ENCODE measurements at places on chromosomes 1 and 21.

DNA sequence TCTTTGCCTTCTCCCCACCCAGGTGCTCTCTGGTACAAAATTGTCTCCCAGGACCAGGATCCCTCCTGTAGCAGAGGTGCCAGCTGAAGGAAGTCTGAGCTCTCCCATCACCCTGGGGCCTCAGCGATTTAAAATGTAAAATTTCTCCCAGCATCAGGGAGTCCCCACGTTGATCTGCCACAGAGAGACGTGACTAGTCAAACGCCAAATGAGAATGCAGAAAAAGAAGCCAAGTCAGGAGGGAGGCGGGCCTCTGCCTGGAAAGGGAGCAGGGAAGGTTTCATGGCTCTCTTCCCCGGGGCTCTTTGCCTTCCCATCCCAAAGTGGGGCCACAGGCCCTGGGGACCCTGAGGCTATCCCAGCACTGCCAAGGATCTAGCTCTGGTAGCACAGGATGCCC, 40.0 kb upstream of the USP1 start:
- no peak for DNase-seq

GRCh38 chr1:218613105-218613504, 268.0 kb downstream of the TGFB2 start:
- no peak for DNase-seq

- no peak for DNase-seq
These were observed 25.4 kb downstream of the FBXO42 start for GRCh38 chr1:16326833-16327404.

DNA sequence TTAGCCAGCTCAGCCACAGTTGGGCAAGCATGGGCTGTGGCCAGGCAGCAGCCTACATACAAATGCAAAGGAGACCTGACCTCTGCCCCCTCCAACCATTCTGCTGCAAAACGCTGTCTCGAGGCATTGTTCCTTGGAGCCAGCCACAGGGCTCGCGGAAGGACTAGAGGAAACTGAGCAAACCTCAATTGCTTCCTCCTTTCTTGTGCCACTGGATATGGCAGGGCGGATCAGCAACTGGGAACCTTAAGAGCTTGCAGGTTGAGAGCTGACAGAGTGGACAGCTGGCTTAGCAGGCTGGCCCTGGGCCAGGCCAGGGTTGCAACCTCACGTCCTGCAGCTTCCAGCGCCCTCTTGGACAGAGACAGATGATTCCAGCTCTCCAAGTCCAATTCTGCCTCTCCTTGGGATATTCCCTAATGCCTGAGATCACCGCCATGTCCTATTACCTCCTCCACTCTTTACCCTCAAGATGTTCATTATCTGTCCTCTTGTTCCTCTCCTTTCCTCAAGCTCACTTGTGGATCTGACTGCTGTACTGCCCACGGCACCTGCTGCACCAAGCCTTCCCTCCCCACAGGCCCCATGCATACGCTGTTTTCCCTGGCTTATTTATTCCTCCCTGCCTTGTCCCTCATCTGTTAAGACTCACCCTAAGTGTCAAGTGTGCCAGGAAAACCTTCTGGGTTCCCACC, 67.5 kb downstream of the SDC3 start:
- DNase-seq = no peak

- peak; percentile 50 for DNase-seq
These were observed 860 bp downstream of the TMEM63A start for GRCh38 chr1:225881081-225881958.

DNA sequence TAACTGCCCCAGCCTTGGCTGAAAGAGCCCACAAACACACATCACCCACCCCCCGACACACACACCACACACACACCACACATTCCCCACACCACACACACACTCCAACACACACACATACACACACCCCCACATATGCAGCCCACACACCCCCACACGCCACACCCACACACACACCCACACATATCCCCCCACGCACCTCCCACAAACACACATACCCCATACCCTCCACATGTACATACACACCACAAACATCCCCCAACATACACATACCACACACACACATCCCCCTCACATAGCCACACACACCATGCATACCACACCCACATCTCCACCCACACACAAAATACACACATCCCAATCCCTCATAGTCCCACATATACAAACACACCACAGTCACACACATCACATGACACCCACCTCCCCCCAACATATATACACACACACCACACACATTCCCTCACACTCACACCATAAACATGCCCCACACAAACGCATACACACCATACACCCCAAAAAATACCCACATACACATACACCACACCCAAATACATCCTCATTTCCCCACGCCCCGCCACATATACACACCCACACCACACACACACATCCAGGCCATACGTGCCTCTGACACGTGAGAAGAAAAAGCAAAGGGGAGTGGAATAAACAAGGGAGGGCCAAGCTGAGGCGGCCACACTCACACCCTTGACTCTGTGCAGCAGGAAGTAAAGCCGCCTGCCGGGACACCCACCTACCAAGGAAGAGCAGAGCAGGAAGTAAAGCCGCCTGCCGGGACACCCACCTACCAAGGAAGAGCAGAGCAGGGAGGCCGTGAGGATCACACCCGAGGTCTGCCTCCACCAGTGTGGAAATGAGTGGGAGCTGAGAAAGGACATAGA, 53.7 kb downstream of the HSF2BP start:
- no peak for DNase-seq

- DNase-seq = peak; percentile 83
These were observed 18.6 kb downstream of the KCNQ4 start for GRCh38 chr1:40802078-40802741.

- no peak for DNase-seq
These were observed 173.3 kb upstream of the FOXD3 start for GRCh38 chr1:63148825-63149645.

DNA sequence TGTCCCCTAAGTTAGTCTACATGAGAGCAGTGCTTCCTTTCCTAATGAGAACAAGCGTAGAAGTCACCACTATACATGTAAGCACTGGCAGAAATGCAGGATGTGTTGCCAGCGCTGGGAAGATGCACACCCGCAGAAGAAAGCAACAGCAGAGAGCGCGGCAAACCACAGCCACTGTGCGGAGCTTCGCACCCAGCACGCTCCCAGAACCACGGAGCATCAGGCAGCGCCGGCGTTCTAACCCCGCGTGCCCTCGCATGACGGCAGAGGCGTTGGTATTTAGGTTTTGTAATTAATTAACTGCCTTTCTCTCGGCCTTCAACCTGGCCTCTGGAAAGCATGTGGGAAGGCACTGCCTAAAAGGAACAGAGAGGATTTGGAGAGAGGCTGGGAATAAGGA, 69.1 kb downstream of the OLIG1 start:
- DNase-seq = no peak

Measured in activated CD4-positive, CD25-positive, alpha-beta regulatory T cell treated with anti-CD3 and anti-CD28 coated beads, Interleukin-2, amount 50 U/mL, for 72 hours (primary cell).